ENCODE measurements at places on chromosomes 1 and 21.

DNA sequence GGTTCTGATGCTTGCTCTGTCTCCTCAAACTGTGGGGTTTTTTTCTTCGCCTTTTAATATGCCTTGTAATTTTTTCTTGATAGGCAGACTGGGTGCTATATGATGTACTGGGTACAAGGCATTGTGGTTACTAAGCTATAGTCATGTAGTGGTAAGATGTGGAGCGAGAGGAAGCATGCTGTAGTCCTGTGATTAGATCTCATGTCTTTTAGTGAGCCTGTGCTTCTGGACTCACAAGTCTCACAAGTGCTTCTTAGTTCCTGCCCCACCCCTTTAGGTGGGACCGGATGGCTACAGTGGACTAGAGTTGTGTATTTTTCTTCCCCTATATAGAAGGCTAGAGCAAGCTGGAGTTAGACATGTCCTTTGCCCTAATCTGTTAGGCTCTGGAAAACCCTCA is 178.7 kb downstream of the DNM3 start:
- no peak for DNase-seq

DNA sequence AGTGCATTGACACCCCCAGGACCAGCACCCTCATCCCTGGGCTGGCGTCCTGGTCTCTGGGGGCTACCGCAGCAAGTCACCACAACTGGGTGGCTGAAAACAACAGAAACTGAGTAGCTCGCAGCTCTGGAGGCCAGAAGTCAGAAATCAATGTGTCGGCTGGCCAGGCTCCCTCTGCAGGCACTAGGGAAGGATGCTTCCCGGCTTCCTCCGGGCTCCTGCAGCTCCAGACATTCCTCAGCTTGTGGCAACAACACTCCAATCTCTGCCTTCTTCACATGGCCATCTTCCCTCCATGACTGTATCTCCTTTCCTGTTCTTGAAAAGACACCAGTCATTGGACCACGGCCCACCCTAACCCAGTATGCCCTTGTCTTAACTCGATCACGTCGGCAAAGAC is 224.2 kb downstream of the NPHP4 start:
- no peak for DNase-seq

DNA sequence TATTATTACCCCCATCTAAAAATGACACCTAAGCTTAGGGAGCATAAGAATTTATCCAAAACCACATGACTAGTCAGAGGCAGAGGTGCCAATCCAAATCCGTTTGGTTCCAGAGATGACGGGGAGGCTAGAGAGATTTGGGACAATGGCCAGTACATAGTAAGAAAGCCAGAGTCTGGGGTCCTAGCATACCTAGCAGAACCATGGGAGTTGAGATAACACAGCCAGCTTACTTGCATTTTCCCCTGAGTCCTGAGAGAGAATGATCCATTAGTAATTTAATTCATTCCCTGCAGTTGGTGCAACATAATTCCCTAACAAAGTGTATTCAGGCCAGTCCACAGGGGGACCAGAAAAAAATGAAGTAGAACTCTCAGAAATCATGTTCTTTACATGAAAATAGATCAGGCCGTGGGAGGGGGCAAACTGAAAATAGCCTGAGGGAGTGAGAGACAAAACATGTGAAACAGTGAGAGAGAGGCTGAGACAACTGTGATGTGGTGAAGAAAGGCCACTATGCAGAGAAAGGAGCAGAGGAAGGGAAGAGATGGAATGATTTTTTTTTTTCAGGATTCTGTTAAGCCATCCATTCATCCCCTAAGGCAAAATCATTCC is 243.3 kb downstream of the BRINP2 start:
- no peak for DNase-seq

DNA sequence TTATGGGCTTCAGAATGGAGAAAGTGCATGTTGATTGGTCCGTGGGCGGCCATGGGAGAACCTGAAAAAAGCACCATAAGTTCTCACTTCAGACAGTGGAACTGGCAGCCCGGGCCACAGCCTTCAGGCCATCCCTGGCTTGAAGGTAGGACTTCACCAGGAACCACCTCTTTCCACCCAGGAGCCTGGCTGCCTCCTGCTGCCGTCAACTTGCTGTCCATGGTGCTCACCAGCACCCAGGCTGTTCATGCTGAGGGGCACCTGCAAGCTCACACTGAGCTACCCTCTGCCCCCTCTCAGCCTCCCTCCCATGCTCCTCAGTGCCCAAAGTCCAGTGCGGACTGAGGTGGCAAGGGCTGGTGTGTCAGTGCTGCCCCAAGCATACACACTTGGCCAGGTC is 12.9 kb upstream of the FNBP1L start:
- no peak for DNase-seq

- DNase-seq = peak; percentile 97
Measured at GRCh38 chr1:43206600-43207228, 34.6 kb downstream of the CFAP57 start.

DNA sequence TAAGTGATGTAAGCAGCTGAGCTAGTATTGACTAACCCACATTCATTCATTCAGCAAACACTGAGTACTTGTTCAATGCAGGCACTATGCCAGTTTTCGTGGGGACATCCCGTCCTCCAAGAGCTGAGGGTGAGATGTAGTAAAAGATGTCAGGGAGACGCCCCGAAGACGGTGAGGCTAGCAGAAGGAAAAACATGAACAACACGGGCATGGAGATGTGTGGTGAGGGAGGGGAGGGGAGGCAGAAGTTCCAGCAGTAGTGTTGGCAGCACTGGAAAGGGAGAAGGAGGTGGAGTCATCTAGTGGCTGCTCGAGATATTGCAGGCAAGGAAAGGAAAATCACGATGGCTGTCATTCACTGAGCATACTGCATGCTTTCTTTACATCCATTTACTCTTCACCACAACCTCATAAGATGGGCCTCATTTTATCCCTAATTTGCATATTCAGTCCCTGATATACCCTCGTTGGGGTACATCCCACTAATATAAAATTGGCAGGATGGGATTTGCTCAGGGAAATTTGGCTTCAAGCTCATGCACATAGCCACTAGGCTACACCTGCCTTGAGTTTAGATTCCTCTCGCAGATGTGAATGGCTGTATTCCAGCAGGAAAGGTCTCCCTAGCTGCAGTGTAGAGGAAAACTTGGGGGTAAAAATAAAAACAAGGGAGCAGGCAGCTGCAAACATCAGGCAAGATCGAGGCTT is 14.5 kb downstream of the PDZK1IP1 start:
- peak; percentile 58 for DNase-seq

Data from amniotic epithelial cell (primary cell).